SK-N-SH treated with all-trans-retinoic acid at 6 μM for 48 hours (cell line): ENCODE measurements at places on chromosomes 4 and X.

DNA sequence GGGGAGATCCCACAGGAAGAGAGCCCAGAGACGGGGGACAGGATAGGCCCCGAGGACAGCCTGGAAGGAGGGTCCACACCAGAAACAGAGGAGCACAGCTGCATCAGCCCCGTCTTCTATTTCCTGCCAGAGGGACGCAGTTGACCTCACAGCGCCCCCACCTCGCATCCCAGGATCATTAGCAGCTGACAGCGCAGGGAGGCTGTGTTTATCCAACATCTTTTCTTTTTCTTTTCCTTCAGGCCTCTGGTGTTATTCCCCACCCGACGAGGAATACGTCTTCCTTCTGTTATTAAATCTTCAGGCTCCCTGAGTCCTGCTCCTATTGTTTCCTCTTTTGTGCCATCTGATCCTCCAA, 75.4 kb downstream of the DCHS2 start:
- ATAC-seq, result peak; percentile 61

GRCh38 chr4:56307423-56307822, 79.9 kb downstream of the AASDH start:
- no peak for ATAC-seq

- ATAC-seq, result no peak
These were observed 287.9 kb upstream of the PUDP start for GRCh38 chrX:7435822-7436221.

- ATAC-seq, result no peak
These were observed 47.2 kb downstream of the SYNPO2 start for GRCh38 chr4:118935819-118936218.

- ATAC-seq, result no peak
These were observed 412.5 kb downstream of the ADAM29 start for GRCh38 chr4:175330652-175331051.

- no peak for ATAC-seq
These were observed 55.5 kb downstream of the WFS1 start for GRCh38 chr4:6324999-6325787.

DNA sequence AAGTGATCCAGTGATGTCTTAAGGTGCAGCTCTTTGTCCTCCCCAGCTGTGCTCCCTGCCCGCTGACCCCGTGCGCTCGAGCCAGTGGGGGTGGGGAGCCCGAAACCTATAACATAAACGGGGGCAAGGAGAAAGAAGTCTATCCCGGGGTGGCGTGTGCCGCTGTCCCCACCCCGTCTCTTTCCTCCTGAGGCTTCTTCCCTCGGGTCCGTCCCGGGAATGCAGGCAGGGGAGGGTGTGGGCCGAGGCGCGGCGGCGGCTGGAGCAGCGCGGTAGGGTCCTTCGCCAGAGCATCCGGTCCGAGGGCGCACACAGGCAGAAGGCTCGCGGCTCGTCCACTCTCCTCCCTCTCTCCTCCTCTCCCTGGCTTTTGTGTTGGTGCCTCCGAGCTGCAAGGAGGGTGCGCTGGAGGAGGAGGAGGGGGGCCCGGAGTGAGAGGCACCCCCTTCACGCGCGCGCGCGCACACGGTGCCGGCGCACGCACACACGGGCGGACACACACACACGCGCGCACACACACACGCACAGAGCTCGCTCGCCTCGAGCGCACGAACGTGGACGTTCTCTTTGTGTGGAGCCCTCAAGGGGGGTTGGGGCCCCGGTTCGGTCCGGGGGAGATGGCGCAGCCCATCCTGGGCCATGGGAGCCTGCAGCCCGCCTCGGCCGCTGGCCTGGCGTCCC, at the start of gene RAB33A:
RAB33A (plus strand) TSS at position 517 of the 681 bp plus-strand sequence; CDS start at position 618, 101 bp downstream.
- peak; percentile 68 for ATAC-seq

GRCh38 chrX:45517090-45517973, 316.7 kb upstream of the DIPK2B start:
- ATAC-seq, result peak; percentile 84

GRCh38 chr4:88043586-88044340, 36.3 kb downstream of the PKD2 start:
- no peak for ATAC-seq
